ENCODE measurements at places on chromosomes 1 and 21.

- DNase-seq, result no peak
Observed at GRCh38 chr1:210237479-210237878, 4.9 kb downstream of the SERTAD4 start.

DNA sequence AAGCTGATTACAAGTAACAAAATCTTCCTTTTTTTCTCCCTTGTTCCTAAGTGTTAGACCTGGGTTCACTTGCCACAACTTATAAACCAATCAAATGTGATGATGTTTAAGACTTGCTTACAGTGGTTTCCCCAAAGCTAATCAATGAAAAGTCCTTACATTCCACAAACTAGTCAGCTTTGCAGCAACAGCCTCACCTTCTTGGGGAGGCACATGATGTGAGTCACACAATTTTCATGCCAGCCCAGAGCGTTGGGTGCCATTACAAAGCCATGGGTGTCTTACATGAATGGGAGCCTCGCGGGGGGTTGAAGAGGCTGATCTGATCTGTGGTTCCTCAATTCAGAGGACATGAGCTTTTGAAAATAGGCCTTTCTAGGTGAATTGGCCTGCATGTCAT, 91.6 kb upstream of the UBE2U start:
- no peak for DNase-seq

DNA sequence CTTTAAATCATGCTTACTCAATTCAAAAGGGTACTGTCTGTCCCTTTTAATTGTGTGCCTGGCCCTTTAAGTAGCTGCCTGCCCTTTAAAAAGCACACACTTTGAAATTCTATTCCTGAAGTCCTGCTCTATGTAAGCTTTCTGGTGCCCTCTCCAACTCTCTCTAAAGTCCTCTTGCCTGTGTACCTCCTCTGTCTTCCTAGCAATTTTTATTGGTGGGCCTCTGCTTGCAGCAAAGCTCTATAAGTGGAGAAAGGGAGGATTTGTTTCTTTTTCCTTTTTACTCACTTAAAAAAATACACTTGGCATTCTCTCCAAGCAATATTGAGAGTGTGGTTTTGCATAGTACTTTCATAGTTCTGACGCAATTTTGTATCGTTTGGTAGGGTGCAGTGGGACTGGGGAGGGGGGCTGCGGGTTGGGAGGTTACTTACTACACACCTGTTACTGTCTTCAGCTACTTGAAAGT, 135.4 kb downstream of the LMO4 start:
- DNase-seq, result no peak

DNA sequence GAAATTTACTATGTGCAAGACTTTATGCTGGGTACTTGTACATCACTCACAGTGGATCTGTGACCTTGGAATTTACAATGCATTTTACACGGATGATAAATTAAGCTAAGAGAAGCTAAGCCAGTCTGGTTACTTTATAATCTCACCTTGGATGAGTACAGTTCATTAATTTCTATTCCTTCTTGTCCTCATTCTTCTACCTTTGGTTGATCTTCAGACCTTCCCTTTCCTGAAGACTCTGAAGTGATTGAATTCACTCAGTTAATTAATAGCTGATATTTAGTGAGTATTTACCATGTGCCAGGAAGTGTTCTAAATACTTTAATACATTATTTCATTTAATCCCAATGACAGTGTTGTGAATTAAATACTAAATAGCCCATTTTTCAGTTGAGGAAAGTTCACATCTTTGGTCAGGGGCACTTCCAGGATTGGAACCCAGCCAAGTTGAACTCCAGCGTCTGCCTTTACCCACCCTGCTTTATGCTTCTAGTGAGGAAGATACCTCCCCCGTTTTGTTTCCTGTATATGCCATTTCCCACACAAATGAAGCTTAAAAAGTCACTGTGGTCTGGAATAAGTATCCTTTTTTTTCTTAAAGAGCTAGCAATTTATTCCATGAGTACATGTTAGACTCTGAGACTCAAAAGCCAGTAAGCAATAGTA, 146.6 kb downstream of the TLR5 start:
- DNase-seq, result no peak

All from activated T-cell treated with anti-CD3 and anti-CD28 coated beads for 48 hours (primary cell).